Stimulated activated CD4-positive, alpha-beta T cell treated with anti-CD3 and anti-CD28 coated beads, Interleukin-15, amount 100 ng/mL, for 1 hour (primary cell): ENCODE measurements at places on chromosomes 2 and 18.

DNA sequence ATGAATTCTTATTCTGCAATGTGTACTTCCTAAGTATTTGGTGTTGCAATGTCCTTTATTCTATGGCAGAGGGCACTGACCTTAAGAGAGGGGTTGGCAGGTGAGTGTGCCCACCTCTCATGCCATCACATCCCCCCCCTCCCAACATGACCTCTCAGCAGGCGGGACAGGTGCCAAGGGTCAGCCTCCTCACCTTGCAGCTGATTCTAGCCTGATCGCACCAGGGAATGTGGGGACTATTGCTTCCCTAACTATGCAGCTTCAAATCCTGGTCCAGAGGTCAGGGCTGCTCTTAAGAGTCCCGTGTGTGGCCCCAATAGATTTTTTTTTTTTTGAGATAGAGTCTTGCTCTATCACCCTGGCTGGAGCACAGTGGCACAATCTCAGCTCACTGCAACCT is 9.5 kb downstream of the HJURP start:
- no peak for DNase-seq

DNA sequence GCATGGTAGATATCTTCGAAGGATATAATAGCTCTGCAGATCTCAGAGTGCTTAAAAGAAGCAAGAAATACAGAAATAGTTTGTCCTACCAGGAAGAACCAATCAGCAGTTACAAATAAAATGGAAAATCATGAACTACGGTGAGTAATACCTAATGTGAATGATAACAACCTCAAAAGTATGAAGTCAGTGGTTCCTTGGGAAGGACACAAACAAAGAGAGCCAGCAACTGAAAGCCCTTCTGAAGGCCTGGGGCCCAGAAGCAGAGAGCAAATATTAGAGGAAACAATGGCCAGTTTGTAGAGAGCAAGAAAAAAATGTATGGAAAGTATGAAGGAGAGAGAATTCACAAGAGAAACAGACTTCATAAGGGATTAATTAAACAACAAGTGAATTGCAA is 226.8 kb upstream of the CHST9 start:
- no peak for DNase-seq

GRCh38 chr2:165239230-165239629 is at the start of gene SCN2A:
Gene SCN2A (plus strand): TSS chr2:165239414. CDS start chr2:165295824, 56,410 bp downstream.
- DNase-seq: no peak

- DNase-seq: no peak
These were observed 35.5 kb upstream of the GNAL start for GRCh38 chr18:11653521-11653920.

DNA sequence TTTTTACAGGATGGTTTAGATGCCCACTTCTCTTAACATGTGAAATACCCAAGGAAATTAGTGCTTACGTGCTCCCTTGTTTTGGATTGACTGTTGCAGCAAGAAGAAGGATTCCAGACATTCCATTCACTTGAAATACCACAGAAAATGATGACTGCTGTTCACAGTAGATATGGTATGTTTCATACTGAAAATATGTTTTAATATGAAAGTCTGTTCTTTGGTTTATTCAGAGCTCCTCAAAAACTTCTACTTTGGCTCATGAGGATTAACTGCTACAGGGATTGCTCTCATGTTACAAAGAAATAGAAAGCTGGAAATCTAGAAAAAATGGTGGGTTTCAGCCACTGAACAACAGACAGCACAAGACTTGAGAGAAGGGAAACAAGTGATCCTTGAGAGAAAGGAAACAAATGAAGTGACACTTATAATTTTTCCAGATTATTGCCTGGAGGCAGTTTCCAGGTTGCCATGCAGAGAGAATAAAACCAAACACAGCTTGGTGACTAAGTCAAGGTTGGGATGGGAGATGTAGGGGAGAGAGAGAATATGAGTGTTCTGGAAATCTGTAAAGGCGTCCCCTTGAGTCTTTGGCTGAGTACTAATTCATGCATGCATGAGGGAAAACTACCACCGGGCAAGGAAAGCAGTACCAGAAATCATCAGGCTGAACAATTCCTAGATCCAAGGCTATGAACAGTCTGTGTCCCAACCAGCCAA is 348.1 kb downstream of the CLIP4 start:
- no peak for DNase-seq

- no peak for DNase-seq
These were observed 35.5 kb upstream of the EDAR start for GRCh38 chr2:109024477-109024876.
